ENCODE measurements at places on chromosomes 3 and 15.

DNA sequence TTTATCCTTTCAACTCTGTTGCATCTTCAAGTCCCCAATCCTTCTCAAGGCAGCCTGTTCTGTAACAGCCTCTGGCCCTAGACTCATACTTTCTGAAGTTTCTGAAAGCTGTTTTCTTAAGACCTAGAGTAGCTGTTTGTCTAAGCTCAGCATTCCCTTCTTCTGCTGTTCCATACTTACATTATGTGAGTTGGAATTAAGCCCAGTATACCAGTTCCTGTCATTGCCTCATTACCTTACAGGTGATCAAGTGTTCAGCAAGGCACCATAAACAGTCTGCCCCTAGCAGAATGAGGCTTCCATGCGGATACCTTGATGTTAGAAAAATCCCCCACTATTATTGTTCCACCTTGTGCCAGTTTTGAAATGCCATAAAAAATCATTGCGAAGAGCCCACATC, 180.6 kb downstream of the PLCL2 start:
- DNase-seq: no peak

DNA sequence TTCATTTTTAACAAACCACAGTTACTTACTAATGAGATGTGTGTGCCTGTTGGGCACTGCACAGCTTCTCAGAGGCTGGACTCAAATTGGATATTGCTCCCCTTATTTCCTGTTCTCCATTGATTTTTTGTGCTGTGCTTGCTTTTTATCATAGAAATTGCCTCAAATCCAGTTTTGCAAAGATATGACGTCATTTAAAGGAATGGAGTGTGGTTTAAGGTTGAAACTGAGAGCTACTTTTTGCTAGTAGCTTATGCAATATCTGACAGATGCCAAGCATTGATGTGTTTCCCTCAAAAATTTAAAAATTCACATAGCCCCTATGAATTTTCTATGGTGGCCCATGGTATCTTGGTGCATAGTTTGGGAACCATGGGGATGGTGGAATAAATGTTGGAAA, 67.7 kb upstream of the ROPN1 start:
- no peak for DNase-seq

DNA sequence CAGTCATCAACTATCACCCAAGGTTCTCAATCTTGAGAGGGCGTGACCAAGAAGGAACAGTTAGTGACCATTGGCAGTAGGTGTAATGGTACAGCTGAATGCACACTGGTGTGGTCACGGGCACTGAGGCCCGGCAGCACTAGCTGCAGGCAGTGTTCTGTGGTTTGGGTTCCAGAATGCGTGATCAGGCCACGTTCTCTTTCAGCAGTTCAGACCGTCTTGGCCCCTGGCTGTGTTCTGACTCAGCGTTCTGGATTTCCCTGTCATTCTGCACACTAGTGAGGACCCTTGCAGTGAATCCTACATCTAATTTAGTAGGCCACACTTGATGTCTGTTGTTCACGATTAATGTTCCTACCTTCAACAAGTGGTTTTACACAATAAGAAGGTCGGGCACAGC, 220.5 kb upstream of the SLCO3A1 start:
- DNase-seq: no peak

- no peak for DNase-seq
Observed at GRCh38 chr3:10351013-10351735, 30.3 kb upstream of the SEC13 start.

GRCh38 chr15:66072616-66073361, 180.8 kb downstream of the MEGF11 start:
- DNase-seq: no peak

GRCh38 chr15:66008940-66009562, 139.8 kb downstream of the RAB11A start:
- DNase-seq: no peak
